ENCODE measurements at places on chromosomes 6 and 20.

- H3K36me3 ChIP-seq, result no peaks in the 10 kb centered on the region
- no peak for DNase-seq
- peak overlapping the region; percentile 61 for H3K4me3 ChIP-seq
- no peaks in the 10 kb centered on the region for H3K27me3 ChIP-seq
- peaks cover 24% of the 10 kb centered on the region for H3K4me1 ChIP-seq
Observed at GRCh38 chr20:58179083-58179431, 49.4 kb downstream of the ANKRD60 start.

GRCh38 chr6:37699887-37700619 is 2.4 kb upstream of the MDGA1 start:
- H3K27ac ChIP-seq, result no peak overlapping the region
- no peak overlapping the region for H3K4me3 ChIP-seq
- no peak for DNase-seq

DNA sequence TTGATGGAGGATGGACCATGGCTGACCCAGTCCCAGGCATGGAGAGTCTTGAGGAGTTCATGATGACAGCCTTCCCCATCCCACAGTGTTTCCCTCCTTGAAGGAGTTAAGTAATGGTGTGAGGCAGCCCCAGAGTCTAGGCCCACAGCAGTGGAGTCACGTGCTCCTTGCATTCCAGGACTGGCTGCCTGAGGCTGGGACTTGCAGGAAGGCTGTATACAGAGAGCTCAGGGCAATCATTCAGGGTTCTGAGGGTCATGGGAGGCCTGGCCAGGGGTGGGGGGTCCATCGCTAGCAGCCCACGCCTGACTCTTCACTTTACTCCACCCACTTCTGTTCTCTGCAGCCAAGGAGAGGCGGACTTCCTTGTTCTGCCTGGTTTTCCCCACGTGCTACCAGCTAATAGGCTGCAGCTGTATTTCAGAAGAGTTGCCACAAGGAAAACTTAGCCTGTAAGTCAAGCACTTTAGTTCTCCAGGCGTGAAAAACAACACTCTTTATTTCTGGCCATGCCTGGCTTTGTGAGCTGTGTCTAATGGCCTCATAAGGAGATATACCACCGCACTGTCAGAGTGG is 272.5 kb downstream of the DHX35 start:
- H3K36me3 ChIP-seq, result no peaks in the 10 kb centered on the region
- no peak overlapping the region for H3K4me3 ChIP-seq
- H3K27ac ChIP-seq, result no peak overlapping the region
- no peak for DNase-seq
- H3K4me1 ChIP-seq, result no peaks in the 10 kb centered on the region
- H3K27me3 ChIP-seq, result no peaks in the 10 kb centered on the region

GRCh38 chr6:51468704-51469103 is 618.7 kb downstream of the PKHD1 start:
- no peak overlapping the region for H3K27ac ChIP-seq
- no peaks in the 10 kb centered on the region for H3K27me3 ChIP-seq
- no peaks in the 10 kb centered on the region for H3K4me1 ChIP-seq
- no peak for DNase-seq

DNA sequence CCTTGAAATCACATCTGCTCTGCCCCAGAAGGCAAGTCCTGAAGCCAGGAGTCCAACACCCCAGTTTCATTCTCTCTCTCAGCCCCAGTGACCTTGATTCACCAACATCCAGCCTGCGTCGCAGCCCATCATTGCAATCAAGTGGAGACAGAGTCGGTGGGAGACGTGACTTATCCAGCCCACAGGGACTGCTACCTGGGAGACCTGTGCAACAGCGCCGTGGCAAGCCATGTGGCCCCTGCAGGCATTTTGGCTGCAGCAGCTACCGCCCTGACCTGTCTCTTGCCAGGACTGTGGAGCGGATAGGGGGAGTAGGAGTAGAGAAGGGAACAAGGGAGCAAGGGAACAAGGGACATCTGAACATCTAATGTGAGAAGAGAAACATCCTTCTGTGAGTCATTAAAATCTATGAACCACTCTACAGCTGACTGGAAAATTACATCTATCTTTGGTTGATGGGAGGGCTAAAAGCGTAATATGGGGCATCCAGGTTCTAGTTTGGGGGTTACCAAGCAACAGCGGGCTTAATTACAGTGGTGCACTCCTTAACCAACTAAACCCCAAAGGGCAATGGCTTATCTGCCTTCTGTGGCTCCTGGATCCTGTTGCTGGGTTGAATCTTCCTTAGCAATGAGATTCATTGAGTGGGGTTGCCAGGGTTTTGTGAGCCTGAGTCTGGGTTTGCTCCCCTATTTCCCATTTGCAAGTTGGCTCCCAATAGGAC is 2.5 kb downstream of the LY6G6D start:
- no peak for DNase-seq
- no peaks in the 10 kb centered on the region for H3K4me1 ChIP-seq
- no peaks in the 10 kb centered on the region for H3K27me3 ChIP-seq
- H3K27ac ChIP-seq, result no peak overlapping the region

- no peak for DNase-seq
- no peaks in the 10 kb centered on the region for H3K36me3 ChIP-seq
- no peaks in the 10 kb centered on the region for H3K4me1 ChIP-seq
- no peaks in the 10 kb centered on the region for H3K27me3 ChIP-seq
Observed at GRCh38 chr20:64241061-64241460, 14.5 kb upstream of the PCMTD2 start.

- H3K36me3 ChIP-seq, result no peaks in the 10 kb centered on the region
- no peak overlapping the region for H3K4me3 ChIP-seq
- H3K27ac ChIP-seq, result no peak overlapping the region
- DNase-seq, result no peak
- H3K27me3 ChIP-seq, result no peaks in the 10 kb centered on the region
- H3K4me1 ChIP-seq, result no peaks in the 10 kb centered on the region
Observed at GRCh38 chr6:70210462-70210861, 92.4 kb downstream of the COL9A1 start.

- H3K27ac ChIP-seq, result no peak overlapping the region
- H3K4me3 ChIP-seq, result no peak overlapping the region
- DNase-seq, result no peak
- no peaks in the 10 kb centered on the region for H3K4me1 ChIP-seq
- H3K27me3 ChIP-seq, result no peaks in the 10 kb centered on the region
Observed at GRCh38 chr6:143026696-143027449, 33.8 kb upstream of the AIG1 start.

All from ascending aorta (tissue), 2 donors.